Activated CD8-positive, alpha-beta memory T cell treated with anti-CD3 and anti-CD28 coated beads for 4 hours (primary cell): ENCODE measurements at places on chromosomes 5 and 9.

GRCh38 chr9:128838338-128838737 lies 8.7 kb upstream of the SPOUT1 start:
- no peak for DNase-seq

DNA sequence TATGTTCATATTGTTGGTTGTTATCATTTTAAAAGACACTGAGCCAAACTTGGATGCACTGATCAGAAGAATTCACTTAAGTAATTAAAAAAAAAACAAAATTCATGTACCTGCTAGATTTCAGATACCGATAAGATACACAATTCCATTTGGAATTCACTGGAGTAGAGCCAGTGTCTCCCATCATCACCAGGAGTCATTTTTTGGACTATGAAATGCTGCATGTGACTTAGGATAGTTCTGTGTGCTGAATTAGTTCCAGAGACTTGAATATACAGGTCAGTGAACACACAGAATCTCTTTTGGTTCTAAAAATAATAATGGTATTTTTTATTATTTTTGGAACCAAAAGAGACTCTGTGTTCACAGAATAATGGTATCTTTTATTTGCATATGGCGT lies 482.6 kb upstream of the PIK3R1 start:
- DNase-seq, result no peak

- DNase-seq, result no peak
Observed at GRCh38 chr5:87588316-87588715, 175.6 kb upstream of the CCNH start.

GRCh38 chr5:5364932-5365331 lies 57.5 kb upstream of the ICE1 start:
- DNase-seq, result no peak

GRCh38 chr5:79705632-79706031 lies 16.0 kb downstream of the CMYA5 start:
- no peak for DNase-seq

- no peak for DNase-seq
Observed at GRCh38 chr9:99565203-99565602, 256.5 kb upstream of the NR4A3 start.

DNA sequence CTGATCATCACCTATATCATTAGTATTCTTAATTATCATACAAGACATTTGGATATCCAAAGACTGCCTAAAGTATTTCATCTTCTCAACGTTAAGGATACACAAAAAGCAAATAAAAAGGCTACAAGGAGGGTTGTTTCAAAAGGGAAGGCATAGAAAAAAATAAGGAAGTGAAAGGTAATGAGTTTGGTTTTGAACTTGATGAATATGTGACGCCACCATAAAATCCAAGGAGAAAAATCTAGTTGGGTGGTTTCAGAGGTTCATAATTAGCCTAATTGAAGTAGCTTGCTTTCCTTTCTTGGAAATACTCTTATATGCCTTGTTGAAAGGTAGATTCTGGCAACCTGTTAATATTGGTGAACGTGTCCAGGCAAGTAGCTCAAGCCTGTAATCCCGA lies 96.1 kb upstream of the SGCD start:
- no peak for DNase-seq

DNA sequence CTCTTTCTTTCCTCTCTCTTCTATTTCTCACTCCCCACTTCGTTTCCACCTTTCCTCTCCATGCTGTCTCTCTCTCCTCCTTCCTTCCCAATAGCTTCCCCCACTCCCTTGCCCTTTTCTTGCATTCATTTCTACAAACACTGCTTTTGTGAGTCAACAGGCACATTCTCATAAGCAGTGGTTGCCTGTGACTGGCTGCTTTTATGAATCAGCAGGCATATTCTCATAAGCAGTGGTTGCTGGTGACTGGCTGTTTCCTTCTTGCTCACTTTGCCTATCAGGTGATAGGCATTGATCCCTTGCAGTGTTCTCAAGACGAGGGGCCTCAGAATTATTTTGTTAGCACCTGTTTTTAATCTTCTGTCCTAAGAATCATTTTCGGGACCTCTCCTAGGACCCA lies 116.1 kb upstream of the ACTBL2 start:
- no peak for DNase-seq
